ENCODE measurements at places on chromosomes 5 and 9.

DNA sequence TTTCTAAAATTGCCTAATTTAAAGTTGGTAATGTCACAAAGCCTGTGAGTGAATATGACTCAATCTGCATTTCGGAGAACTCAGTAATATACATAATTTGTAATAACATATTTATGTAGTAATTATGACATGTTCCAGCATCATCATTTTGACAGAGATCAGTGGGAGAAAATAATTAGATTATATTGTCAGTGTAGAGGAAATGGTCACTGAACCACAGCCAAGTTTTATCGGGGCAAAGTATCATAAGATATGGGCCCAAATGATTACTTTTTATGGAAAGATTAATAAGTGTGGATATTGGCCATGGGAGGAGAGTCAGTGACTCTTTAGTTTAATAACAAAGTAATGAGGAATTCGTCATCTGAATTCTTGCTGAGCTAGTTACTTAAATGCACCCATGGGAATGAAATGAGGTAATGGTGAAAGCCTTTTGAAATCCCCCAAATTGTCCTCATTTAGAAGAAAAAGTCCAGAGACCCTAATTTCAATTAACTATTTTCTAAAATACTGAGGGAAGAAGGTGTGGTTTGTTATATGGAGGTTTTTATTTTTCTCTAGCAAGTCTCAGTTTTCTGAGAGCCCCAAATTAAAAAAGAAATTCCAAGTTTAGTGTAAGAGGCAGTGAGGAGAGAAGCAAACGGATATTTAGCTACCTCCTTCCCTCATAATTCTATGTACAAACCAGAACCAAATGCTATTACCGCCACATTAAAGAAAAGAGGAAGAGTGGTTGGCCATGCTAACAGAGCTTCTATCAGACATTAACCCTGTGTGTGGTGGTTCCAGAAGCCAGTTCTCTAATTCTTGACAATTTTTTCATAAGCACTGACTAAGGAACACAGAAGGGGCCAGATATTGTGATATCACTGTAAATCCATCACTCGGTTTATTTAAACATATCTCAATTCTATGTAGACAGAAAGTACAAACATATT is 37.7 kb upstream of the MRPS30 start:
- no peak for DNase-seq

- DNase-seq, result no peak
Measured at GRCh38 chr5:42522783-42523182, 99.5 kb downstream of the GHR start.

GRCh38 chr9:125700791-125701190 is 6.2 kb downstream of the MAPKAP1 start:
- DNase-seq, result peak; percentile 57

DNA sequence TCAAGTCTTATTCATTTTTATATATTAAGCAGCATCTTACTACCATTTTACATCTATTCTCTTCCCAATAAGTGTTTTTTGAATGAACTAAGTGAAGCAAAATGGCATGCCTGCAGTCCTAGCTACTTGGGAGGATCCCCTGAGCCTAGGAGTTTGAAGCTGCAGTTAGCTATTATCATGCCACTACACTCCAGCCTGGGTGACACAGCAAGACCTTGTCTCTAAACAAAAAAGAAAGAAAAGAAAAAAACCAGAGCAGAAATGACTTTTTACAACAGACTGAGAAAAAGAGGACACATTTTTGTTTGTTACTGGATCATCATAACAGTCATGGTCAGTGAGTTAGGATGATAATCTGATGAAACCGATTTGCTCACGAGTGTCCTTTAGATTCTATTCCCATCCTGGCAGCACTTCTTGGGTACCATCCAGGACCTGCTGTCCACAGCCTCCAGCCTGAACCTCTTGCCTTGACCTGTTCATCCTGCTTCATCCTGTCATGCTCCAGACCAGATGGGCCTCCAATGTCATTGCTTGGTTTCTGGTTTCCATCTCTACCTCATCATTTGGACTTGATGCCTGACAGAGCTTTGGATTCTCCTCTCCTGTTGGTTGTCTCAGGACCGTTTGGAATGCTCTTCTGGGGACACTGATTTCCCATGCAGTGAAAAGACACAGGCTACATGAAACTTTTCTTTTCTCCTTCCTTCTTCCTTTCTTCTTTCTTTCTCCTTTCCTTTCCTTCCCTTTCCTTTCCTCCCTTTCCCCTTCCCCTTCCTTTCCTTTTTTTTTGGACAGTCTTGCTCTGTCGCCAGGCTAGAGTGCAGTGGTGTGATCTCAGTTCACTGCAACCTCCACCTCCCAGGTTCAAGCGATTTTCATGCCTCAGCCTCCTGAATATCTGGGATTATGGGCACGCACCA is 50.1 kb upstream of the GLRX start:
- DNase-seq, result no peak

DNA sequence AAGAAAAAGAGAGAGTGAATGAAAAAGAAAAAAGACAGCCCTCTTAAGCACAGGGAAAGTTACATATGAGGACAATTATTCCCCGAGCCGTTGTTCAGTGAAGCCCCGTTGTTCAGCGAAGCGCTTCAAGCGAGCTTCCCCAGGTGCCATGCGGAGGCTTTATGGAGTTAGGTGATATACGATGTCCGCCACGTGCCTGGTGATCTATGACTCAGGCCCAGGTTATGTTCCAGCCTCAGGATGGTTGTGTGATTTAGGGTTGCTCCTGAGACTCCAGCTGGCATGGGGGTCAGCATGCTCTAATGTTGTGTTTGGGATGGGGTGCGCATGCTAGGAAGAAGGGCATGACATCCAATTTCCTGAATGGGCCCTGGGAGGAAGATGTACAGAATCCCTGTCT is 365.6 kb downstream of the CDK5RAP2 start:
- DNase-seq, result no peak

DNA sequence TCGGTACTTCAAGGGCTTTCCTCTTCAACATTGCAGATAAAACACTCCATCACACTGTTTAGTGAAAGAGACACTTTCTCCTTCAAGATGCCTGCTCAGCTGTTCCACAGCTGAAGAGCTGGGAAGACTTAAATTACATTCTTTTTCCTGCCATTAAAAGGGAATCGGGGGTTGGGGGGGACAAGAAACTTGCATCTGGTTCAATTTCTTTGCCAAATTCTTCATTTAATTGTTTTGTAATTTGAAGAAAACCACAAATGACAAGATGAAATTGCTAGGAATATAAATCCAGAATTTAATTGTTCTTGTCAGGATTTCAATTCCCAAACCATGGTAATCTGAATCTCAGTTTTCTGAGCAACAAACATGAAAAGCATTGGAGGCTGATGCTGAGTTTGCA is 478.3 kb downstream of the EBF1 start:
- DNase-seq, result no peak

DNA sequence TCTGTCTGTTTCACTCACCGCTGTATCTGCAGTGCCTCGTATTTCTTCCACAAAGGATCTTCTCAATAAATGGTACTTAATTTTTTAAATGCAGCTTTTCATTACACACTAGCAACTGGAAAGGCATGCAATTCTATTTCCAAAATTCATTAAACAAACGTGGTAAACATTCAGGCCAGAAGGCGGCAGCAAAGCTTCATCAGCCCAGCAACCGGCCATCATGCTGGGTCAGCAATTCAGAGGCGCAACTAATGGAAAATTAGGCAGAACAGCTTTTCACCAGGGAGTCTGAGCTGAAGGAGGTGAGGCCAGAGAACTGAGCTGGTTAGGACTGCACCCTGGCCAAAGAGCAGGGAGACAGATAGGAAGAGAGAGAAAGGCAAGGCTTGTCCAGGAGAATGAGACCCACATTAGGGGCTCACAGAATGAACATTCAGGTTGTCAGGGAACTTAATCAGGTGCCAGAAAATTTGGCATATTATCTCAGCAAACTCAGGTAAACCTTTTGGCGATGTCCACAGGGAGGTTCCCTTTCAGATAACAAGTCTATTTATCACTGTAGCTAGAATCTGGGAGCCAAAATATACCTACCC is 17.7 kb upstream of the RNF180 start:
- DNase-seq, result peak; percentile 74

DNA sequence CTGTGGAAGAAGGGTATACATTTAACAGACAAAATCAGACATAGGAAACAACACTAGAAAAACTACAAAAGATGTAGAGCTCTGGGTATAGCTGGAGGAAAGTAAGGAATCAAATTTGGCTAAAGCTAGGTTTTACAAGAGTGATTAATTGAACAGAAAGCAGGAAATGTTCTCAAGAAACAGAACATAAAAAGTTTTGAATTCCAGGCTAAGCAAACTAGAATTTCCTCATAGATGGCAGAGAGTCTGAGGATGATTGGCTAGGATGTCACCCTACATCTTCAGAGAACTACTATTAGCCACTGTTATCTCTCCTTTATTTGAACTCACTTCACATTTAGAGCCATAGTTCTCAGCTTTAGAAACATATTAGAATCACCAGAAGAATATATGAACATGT is 502.1 kb upstream of the PAPPA start:
- DNase-seq, result no peak

GRCh38 chr5:177067503-177067902 is 19.2 kb upstream of the FGFR4 start:
- no peak for DNase-seq

GRCh38 chr5:95029569-95030366 is 255.1 kb downstream of the MCTP1 start:
- DNase-seq, result no peak

- no peak for DNase-seq
Measured at GRCh38 chr5:176768174-176768970, 42.0 kb upstream of the UNC5A start.

DNA sequence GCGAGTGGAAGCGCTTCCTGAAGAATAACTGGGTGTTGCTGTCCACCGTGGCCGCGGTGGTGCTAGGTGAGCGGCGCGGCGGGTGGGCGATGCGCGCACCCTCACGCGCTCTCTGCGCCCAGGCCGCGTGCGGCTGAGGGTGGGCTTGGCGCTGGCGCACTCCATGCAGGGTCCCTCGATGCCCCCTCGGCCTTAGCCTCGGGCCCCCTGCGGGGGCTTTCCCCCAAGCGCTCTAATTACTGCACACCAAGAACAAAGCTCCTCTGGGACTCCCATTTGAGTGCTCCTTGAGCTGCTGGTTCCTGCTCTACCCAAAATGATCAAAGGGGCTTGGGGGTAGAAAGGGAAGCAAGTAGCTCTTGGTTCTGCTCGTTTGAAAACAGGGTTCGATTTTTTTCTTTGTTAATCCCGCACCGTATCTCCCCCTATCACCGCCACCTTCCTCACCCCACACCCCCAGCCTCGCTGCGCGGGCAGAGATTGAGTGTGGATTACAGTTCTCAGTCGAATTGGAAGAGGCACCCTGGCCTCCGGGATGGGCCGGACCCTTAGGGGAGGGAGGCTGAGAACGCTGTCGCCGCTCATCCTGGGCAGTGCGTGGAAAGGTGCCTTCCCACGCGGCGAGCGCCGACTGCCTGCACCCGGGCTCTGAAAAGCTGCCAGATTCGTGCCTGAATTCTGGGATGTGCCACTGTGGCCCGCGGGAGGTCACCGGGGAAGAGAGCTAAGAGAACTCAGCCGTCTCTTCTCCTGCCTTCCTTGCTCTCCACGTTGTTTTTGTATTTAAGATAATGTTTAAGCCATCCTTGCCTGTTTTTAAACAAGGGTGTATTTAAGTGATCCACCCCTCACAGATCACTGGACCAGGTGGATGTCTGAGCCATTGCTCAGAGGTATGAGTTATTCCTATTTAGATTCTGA is 697 bp downstream of the SLC1A1 start:
- no peak for DNase-seq

DNA sequence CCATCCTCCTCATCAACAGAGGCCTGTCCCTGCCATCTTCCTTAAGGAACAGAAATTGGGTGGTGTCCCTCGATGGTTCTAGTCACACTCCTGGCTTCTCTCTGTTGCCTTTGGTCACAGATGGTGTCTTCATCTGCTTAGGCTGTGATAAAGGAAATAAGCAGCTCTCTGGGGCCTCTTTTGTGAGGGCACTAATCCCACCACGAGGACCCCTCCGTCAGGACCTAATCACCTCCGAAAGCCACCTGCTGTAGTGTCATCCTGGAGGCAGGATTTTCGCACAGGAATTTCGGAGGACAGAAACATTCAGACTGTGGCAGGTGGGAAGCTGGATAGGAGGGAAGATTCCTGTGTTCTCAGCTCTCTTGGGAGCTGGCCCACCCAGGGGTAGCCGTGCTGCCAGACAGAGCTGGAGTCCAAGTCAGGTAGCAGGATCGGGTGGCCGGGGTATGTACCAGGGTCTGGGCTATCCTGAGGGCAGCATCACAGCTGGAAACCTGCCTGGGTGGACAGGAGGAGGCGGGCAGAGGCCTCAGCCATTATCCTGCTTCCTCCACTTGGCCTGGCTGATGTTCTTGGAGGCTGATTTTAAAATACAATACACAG is 59.5 kb downstream of the ANKRD33B start:
- no peak for DNase-seq

- no peak for DNase-seq
Measured at GRCh38 chr5:167721926-167722440, 569.5 kb upstream of the WWC1 start.

DNA sequence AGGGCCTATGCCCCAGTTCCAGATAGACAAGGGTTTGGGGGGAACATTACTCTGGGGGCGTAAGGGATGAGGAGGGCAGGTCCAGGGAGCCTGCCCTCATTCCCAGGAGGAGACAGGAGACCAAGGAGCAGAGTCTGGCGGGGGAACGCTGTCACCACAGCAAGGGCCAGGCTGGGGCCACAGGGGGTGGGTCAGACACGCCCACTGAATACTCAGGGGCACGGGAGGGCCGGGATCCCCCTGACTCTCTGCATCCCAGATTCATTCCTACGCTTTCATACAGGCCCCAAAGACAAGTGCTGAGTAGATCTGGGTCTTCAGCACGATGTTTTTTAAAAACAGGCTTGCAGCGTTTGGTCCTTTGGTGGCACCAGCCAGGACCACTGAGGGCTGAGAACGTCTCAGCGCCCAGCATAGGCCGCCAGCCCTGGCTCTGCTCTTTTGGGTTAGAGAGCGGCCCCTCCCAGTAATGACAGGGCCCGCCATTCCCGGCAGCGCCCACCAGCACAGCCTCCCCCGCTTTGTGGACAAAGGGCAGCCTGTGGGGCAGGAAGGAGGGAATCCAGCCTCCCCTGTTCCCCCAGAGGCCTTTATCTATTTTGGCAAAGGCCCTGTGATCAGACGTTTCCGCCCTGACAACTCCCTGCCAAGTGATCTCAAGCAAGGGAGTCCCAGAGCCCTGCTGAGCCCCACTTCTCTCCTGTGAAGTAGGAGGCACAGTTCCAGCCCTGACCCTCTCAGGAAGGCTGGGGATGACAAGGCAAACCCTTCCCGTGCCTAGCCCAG is 24.9 kb downstream of the NEK6 start:
- peak; percentile 57 for DNase-seq

DNA sequence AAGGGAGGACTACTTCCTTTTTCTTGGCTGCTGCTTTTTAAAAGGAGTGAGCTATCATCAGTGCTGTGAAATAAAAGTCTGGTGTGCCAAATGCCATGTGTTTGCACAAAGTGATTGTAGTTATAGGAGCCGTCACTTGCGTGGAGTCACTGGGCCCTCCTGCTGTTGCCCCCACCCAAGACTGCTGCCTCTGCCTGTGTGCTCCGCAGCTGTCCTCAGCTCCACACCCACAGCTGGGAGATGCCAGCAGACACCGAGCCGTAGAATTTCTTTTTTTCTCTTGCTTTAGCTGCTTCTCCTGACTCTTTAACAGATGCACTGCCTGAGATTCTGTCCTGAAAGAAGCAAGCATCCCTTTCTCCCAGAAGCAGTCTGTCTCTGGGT is 9.8 kb upstream of the GLE1 start:
- no peak for DNase-seq

GRCh38 chr5:15238006-15238405 is 262.0 kb upstream of the FBXL7 start:
- DNase-seq, result no peak
